Hematopoietic multipotent progenitor cell (in vitro differentiated cells): ENCODE measurements at places on chromosomes 2 and 18. TPM values are rescaled to one million over a fixed set of nuclear protein-coding genes. Genes with fewer than 3 reads are reported as not detected.

The C1QL2 gene
- total RNA-seq: not detected

The SPEG gene
- total RNA-seq: 0.81 TPM

The ZCCHC2 gene
- 20.5 TPM for total RNA-seq

The COMMD1 gene
- 27.5 TPM for total RNA-seq

The ERBB4 gene
- not detected for total RNA-seq

The LRP1B gene
- under 0.01 TPM for total RNA-seq

The FZD7 gene
- total RNA-seq: 11.6 TPM

The RFX8 gene
- 0.81 TPM for total RNA-seq

The C2orf80 gene
- not detected for total RNA-seq

The CD226 gene
- 0.81 TPM for total RNA-seq

The GAREM1 gene
- total RNA-seq: under 0.01 TPM

The CRYGC gene
- not detected for total RNA-seq

The CCBE1 gene
- under 0.01 TPM for total RNA-seq

The NBAS gene
- 56.3 TPM for total RNA-seq

The AQP12B gene
- total RNA-seq: under 0.01 TPM

The RFTN2 gene
- total RNA-seq: under 0.01 TPM

The COLEC12 gene
- total RNA-seq: 0.27 TPM

The ZSWIM2 gene
- total RNA-seq: not detected

The RAD51AP2 gene
- total RNA-seq: not detected

The DAPL1 gene
- not detected for total RNA-seq

The BOLL gene
- not detected for total RNA-seq

The CYS1 gene
- not detected for total RNA-seq

The C18orf54 gene
- total RNA-seq: 1.6 TPM

The CABYR gene
- total RNA-seq: not detected

The IGFBP5 gene
- under 0.01 TPM for total RNA-seq

The LOXHD1 gene
- total RNA-seq: under 0.01 TPM

The SLC23A3 gene
- total RNA-seq: 0.27 TPM

The SLC11A1 gene
- total RNA-seq: 3.8 TPM

The PRSS56 gene
- total RNA-seq: not detected

The TSPYL6 gene
- total RNA-seq: under 0.01 TPM

The ASB3 gene
- total RNA-seq: 31.5 TPM
